ENCODE measurements at places on chromosomes 3 and 15. TPM values are rescaled to one million over a fixed set of nuclear protein-coding genes. Genes with fewer than 3 reads are reported as not detected.

Gene CPLX3
- 24.1 TPM for polyA plus RNA-seq

Gene GOLGA6B
- polyA plus RNA-seq: not detected

Gene UCN2
- polyA plus RNA-seq: not detected

Gene IQCH
- polyA plus RNA-seq: 2.9 TPM

Gene GOLGA8T
- polyA plus RNA-seq: 0.10 TPM

Gene GNAT1
- not detected for polyA plus RNA-seq

DNA sequence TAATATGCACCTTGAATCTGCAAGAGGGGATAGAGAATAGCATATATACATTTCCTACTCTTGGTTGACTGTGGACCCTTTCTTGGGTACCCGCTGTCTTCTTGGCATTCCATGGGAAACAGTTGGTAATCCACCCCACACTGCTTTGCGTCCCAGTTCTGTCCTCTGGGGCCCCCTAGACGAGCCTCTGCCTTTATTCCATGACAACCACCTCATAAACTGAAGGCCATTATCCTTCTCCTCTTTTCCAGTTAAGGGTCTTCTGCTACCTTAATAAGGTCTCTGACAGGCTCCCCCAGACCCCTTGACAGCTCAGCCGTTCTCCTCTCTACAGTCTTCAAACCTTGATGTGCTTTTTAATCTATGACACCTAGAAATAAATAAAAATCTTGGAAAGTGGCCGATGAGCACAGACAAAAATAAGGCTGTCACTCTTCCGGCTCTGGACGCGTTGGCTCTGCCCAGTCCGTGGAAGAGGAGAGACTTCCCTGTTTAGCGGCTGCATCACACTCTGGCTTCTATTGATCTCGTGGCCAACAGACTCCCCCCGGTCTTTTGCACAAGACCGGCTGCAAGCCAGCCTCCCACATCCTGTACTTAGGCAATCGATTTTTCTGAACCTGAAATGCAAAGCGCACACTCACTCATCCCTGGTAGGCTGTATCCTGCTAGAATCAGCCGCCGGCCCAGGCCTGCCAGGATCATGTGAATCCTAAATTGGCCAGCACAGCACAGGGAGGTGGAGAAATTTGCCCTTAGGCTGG is 251.0 kb upstream of the TLE3 start:
- H3K4me1 ChIP-seq: no peaks in the 10 kb centered on the region
- DNase-seq: peak; percentile 72
- H3K27ac ChIP-seq: no peak overlapping the region
- no peaks in the 10 kb centered on the region for H3K27me3 ChIP-seq
- no peak overlapping the region for H3K4me3 ChIP-seq

- no peaks in the 10 kb centered on the region for H3K27me3 ChIP-seq
- H3K27ac ChIP-seq: no peak overlapping the region
- no peak for DNase-seq
- no peak overlapping the region for H3K4me3 ChIP-seq
- H3K36me3 ChIP-seq: no peaks in the 10 kb centered on the region
These were observed 142.2 kb upstream of the ZNF385D start for GRCh38 chr3:21893242-21893641.

DNA sequence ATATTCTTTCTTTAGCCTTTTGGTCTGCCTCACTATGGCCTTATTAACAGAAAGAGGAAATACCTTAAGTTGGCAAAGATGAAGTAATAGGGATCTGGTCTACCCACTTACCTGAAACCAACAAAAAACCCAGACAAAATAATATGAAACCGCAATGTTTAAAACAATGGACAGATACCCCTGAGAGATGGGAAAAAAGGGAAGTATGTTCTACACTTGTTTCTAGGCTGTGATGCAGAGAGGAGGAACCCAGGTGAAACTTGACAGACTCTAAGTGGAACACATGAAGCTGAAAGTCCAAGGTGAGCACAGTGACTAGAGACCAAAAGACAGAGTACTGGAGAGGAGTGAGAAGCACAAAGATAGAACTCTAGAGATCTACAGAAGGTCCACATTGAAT is 78.4 kb downstream of the NR2E3 start:
- no peak for DNase-seq
- H3K4me1 ChIP-seq: no peaks in the 10 kb centered on the region
- H3K27ac ChIP-seq: no peak overlapping the region
- H3K4me3 ChIP-seq: no peak overlapping the region
- H3K27me3 ChIP-seq: no peaks in the 10 kb centered on the region
- no peaks in the 10 kb centered on the region for H3K36me3 ChIP-seq

DNA sequence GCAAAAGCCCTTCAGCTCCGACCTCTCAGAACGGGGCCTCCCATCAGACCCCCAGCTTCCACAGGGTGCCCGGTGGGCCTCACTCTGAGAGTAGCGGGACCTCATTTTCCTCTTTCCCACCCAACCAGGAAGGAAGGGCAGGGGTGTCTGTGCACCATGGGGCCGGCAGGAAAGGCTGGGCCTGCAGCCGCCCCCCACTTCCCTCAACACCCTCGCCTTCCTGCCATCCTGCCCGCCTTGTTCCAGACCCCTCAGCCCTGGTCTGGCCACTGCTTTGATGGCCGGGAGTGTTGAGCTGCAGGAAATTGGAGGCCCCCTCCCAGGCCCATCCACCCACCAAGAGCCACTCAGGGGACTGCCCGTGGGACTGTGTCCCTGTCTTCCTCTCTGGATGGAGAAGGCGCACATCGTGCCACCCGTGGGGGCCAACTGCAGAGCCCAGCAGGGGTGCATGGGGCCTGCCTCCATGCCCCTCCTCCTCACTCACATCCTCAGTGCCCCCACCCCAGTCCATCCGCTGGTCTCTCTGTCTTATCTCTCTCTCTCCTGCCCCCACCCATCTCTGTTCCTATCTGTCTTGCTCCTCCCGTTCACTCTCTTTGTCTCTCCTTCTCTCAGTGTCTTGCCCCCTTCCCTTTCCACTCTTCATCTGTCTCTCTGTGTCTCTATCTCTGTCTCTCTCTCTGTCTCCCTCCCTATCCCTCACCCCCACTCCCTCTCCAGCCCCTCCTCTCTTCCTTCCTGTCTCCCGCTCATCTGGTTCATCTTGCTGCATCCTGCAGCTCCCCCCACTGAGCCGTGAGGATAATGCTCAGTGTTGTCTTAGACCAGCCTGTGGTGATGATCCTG is 1.8 kb upstream of the PLXND1 start:
- H3K36me3 ChIP-seq: no peaks in the 10 kb centered on the region
- no peaks in the 10 kb centered on the region for H3K27me3 ChIP-seq
- H3K4me1 ChIP-seq: peaks cover 17% of the 10 kb centered on the region
- peak overlapping the region; percentile 82 for H3K27ac ChIP-seq

DNA sequence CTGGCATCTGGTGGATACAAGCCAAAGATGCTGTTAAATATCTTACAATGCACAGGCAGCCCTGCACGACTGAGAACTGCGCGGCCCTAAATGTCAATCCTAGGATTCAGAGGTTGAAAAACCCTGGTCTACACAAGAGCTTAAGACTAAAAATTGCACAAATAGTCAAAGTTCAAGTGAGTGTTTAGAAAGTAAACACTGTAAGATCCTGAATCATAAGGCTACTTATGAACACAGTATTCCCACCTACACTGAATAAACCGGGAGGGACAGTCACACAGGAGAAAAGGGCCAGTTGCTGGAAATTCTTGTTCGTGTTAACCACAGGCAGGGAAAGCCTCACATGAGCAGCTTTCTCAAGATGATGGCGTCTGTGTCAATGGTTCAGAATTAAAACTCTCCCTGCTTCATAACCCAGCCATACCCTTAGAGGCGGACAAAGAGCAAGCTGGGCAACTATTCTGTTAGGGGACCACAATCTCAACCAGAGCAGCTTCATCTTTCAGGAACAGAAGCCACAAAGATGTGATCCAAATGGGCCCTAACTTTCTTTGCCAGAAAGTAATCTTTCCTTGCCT is 37.7 kb downstream of the LRIG1 start:
- DNase-seq: no peak
- H3K27me3 ChIP-seq: no peaks in the 10 kb centered on the region

DNA sequence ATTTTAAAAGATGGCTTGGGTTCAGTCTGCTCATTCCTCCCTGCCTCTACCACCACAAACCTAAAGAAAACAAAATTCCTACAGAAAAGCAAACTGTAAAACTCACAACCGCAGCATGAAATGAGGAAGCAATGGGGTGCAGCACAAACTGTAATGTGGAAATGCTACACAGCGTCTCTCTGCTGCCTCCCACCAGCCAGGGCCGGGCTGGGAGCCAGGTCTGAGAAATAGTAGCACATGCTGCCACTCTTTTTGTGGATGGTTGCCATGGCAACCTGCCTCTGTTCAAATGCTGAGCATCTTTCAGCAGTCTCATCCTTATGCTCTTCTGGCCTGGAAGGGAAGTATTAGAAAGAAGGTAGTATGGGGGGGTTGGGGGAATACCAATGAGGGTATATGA is 55.4 kb downstream of the EOMES start:
- no peak overlapping the region for H3K27ac ChIP-seq
- no peaks in the 10 kb centered on the region for H3K27me3 ChIP-seq
- DNase-seq: peak; percentile 69
- H3K36me3 ChIP-seq: no peaks in the 10 kb centered on the region

DNA sequence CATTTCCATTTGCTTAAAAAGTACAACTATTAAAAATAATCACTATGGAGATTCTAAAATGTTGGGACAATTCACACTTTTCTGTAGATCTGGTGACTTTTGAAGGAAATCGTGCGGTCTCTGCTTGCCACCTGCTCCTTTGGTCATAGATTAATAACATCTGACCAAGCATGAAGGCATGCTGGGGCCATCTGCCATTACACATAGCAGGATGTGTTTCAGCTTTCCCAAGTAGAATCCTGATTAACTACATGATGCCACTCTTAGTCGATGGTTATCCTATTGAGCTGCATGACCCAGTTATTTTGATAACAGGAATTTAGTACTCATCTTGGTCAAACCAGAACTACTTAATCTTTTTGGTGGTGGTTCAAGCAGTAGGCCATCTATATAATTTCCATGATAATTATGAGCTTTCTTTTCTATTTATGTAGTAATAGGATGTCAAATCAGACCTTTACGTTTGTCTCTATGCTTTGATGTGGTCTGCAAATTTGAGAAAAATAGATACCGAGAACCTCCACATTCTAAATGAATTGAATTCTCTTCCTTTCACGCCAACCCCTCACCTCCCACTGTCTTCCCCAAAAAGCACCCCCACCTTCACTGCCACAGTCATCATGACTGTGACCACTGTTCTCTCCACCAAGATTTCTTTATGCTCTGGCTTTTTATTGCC is 158.1 kb downstream of the DIPK2A start:
- no peaks in the 10 kb centered on the region for H3K36me3 ChIP-seq
- no peaks in the 10 kb centered on the region for H3K27me3 ChIP-seq
- H3K4me3 ChIP-seq: no peak overlapping the region
- no peak for DNase-seq

- no peak overlapping the region for H3K4me3 ChIP-seq
- no peak for DNase-seq
- H3K36me3 ChIP-seq: no peaks in the 10 kb centered on the region
- H3K27ac ChIP-seq: no peak overlapping the region
These were observed 132.8 kb upstream of the SMAD3 start for GRCh38 chr15:66932634-66933024.

- no peaks in the 10 kb centered on the region for H3K27me3 ChIP-seq
- H3K27ac ChIP-seq: no peak overlapping the region
- peak; percentile 35 for DNase-seq
- H3K4me1 ChIP-seq: peaks cover 7% of the 10 kb centered on the region
- no peak overlapping the region for H3K4me3 ChIP-seq
These were observed 644.2 kb downstream of the GRM7 start for GRCh38 chr3:7504886-7505775.

DNA sequence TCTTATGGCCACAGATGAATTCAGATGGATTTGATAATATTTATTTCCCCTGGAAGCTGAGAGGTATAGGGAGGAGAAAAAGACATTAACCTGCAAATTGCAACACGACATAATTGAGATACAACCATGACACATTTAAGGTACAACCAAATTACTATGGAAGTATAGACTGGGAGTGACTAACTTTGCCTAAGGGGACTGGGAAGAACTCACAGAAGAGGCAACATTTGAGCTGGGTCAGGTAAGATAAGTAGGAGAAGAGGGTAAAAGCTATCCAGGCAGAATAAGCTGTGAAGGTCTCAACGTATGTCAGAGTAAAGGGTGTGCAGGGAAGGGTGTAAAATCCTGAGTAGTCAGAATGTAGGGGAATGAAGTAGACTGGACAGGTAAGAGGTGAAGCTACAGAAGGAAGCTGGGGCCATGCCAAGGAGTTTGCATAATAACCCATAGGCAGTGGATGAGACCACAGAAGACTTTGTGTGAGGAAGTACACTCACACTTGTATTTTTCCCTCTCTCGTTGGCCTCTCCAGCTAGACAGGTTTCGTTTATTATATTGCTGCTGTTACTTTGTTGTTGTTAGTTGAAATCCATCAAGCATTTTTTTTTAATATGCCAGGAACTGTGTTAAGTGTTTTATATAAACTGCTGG is 28.0 kb upstream of the PTX3 start:
- no peak for DNase-seq
- no peak overlapping the region for H3K4me3 ChIP-seq
- H3K36me3 ChIP-seq: no peaks in the 10 kb centered on the region

- H3K27me3 ChIP-seq: no peaks in the 10 kb centered on the region
- DNase-seq: no peak
- H3K36me3 ChIP-seq: no peaks in the 10 kb centered on the region
- H3K4me1 ChIP-seq: no peaks in the 10 kb centered on the region
- no peak overlapping the region for H3K4me3 ChIP-seq
These were observed 124.2 kb upstream of the SMAD3 start for GRCh38 chr15:66941108-66941711.

GRCh38 chr3:14946236-14946635 is 1.1 kb upstream of the NR2C2 start:
- no peak for DNase-seq
- H3K36me3 ChIP-seq: no peaks in the 10 kb centered on the region
- no peaks in the 10 kb centered on the region for H3K27me3 ChIP-seq
- peaks cover 40% of the 10 kb centered on the region for H3K4me1 ChIP-seq
- no peak overlapping the region for H3K4me3 ChIP-seq

DNA sequence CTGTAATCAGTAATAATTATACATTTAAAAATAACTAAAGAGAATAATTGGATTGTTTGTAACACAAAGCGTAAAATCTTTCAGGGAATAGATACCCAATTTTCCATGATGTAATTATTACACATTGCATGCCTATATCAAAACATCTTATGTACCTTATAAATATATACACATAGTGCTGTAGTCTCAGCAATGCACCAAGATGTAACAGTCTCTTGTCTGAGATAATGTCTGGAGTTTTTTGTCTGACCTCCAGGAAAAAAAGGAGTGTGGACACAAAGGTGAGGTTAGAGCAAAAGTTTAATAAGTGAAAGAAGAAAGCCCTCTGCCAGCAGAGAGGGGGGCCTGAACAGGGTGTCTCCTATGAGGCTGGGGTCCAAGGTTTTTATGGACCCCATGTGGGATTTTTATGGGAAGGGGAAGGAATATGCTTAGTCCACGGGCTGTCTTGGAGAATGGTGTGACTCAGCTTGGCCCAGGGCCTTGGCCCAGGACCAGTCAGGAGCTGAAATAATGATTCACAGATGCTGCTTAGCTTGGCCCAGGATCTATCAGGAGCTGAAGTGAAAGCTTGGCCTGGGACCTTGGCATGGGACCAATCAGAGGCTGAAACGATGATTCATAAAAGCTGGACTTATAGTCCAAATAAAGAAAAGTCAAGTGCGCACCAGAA is 545.0 kb downstream of the ZPLD1 start:
- H3K27ac ChIP-seq: no peak overlapping the region
- H3K4me1 ChIP-seq: no peaks in the 10 kb centered on the region
- H3K4me3 ChIP-seq: no peak overlapping the region
- DNase-seq: peak; percentile 95
- H3K36me3 ChIP-seq: no peaks in the 10 kb centered on the region
- no peaks in the 10 kb centered on the region for H3K27me3 ChIP-seq

- no peak for DNase-seq
- no peaks in the 10 kb centered on the region for H3K27me3 ChIP-seq
- no peak overlapping the region for H3K27ac ChIP-seq
These were observed 23.3 kb downstream of the RASGRF1 start for GRCh38 chr15:79067072-79067833.

Data from adrenal gland (tissue), 19 donors.